Activated naive CD8-positive, alpha-beta T cell treated with anti-CD3 and anti-CD28 coated beads for 36 hours (primary cell): ENCODE measurements at places on chromosomes 13 and 19. TPM values are rescaled to one million over a fixed set of nuclear protein-coding genes. Genes with fewer than 3 reads are reported as not detected.

GRCh38 chr19:35975608-35976214 lies 19.3 kb upstream of the SDHAF1 start:
- no peak for DNase-seq

DNA sequence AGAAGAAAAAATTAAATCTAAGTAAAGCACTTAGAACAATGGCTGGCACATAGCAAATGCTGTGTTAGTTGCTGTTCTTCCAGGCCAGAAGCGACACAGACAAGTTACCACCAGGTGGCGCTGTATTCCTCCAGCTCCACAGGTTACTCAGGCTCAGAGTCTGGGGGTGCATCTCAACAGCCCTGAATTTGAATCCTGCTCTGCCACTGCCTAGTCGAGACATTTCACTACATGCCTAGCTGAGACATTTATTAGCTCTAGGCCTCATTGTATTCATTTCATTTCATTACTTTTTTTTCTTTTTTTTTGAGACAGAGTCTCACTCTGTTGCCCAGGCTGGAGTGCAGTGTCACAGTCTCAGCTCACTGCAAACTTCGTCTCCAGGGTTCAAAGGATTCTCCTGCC lies 16.4 kb upstream of the CYP2B6 start:
- DNase-seq: peak; percentile 60

Gene PGLYRP1
- total RNA-seq: not detected

Gene GRIK5
- total RNA-seq: 0.74 TPM

Gene SHISA7
- not detected for total RNA-seq
